ENCODE measurements at places on chromosomes 5 and 9.

DNA sequence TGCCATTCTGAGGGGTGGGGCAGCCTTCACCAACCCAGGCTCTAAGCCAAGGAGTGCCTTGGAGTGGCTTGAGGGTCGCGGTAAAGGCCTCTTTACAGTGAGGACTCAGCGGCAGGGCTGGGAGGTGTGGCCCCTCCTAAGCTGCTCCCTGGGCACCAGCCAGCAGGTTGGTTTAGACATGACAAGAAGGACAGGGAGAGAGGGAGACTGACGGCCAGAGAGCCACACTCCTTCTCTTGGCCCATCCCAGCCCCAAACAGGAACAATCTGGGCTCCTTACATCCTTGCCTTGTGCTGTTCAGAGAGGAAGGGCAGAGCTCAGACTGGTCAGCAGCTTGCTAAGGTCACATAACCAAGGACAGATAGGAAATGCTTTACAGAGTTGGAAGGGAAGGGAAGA is 94.5 kb downstream of the LMX1B start:
- no peak for DNase-seq

DNA sequence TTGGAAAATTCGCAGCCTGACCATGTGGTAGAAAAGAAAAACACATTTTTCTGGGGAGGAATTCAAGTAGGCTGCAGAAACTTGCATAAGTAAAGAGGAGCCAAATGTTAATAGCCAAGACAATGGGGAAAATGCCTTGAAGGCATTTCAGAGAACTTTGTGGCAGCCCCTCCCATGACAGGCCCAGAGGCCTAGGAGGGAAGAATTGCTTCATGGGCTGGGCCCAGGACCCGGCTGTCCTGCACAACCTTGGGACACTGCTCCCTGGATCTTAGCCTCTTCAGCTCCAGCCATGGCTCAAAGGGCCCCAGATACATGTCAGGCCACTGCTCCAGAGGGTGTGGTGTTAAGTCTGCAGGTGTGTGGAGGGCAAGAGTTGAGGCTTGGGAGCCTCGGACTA is 158.6 kb downstream of the OSTF1 start:
- DNase-seq: no peak

DNA sequence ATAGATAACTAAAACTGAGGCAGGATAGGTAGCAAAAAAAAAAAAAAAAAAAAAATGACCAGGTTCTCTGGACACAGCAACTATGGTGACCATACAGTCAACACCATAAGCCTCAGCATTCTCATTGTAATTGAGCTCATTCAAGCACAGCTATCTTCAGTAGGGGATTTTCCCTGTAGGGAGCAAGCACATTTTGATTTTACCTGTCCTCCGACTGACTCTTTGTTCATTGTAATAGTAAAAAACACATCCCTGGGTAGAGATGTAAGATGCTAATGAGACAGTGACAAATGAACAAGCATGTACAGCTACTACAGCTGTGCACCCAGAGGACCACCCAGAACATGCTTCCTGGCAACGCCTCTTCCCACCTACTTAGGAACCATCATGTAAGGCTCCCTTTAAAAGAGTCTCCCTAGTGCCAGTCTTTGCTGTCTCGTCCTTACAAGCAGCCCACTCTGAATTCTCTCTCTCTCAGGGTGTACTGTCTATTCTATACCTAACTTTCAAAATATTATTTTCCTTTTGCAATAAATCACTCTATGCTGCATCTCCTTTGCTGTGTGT is 65.0 kb upstream of the FBXW11 start:
- DNase-seq: no peak

DNA sequence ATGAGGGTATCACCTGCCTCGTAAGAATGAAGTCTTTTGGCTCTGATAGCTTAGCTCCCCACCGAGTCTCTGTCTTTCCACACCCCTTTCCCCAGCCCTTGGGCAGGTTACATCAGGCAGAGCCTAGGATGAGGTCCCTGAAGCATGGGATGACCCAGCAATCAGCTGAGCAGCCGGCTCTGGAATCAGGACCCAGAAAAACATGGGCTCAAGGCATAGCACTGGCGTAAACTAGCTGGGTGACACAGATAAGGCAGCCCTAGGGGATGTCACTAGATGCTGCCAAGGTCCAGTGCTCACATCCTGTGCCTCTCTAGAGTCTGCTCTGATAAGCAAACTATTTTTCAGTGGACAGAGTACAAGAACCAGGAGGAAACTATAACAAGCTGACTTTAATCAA is 26.6 kb downstream of the IDNK start:
- DNase-seq: no peak

- no peak for DNase-seq
Measured at GRCh38 chr9:136721339-136722092, 9.1 kb downstream of the DIPK1B start.

DNA sequence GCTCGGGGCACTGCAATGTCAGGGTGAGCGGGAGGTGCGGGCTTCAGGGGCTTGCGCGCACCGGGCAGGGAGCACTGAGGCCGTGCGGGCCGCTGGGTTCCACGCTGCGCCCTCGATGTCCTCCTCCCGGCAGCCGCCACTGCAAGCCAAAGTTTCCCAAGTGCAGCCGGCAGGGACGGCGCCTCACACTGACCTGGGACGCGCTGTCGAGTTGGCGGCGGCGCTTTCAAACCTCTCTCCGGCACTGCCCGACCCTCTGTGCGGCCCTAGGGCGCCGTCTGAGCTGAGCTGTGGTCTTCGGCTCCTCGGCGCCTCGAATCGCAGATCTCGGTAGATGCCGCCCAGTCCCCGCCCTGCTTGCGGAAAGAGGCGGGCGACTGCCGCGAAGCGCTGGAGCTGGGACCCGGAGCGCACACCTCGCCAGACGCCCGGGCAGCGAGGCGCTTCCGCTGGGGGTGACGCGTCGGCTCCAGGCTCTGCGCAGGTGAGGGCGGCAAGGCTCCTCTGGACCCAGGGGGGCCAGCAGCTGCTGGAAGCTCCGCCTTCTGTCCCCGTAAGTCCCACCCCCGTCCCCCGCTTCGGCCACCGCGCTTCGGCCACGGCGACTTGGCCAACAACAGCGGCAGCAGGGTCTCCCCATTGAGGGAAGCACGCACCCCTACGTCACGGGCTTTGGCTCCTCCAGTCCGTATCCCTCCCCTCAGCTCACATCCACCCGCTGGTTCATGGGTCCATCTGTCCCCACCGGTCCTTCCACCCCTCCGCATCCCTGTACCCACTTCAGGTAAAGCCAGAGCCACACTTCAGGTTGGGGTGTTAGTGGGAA is at the start of gene ANKRD34B:
ANKRD34B (minus strand) TSS at position 320 of the 826 bp plus-strand sequence. CDS start 10,261 bp downstream, outside the sequence.
- DNase-seq: no peak
